Left lung (tissue), 14 donors: ENCODE measurements at places on chromosomes 4 and X. TPM values are rescaled to one million over a fixed set of nuclear protein-coding genes. Genes with fewer than 3 reads are reported as not detected.

- no peak overlapping the region for H3K4me3 ChIP-seq
- H3K4me1 ChIP-seq = peaks cover 20% of the 10 kb centered on the region
These were observed 88.2 kb upstream of the TNIP3 start for GRCh38 chr4:121252224-121252806.

GRCh38 chrX:136497556-136498052 is at the start of gene HTATSF1:
Gene HTATSF1 (plus strand): TSS chrX:136497592. CDS start chrX:136497685, 93 bp downstream.
- H3K27ac ChIP-seq = peak within 1 kb of the TSS; percentile 93
- H3K4me3 ChIP-seq = peak within 1 kb of the TSS; percentile 63
- no peaks in the 10 kb centered on the region for H3K36me3 ChIP-seq
- no peak for DNase-seq
- no peaks in the 10 kb centered on the region for H3K4me1 ChIP-seq

DNA sequence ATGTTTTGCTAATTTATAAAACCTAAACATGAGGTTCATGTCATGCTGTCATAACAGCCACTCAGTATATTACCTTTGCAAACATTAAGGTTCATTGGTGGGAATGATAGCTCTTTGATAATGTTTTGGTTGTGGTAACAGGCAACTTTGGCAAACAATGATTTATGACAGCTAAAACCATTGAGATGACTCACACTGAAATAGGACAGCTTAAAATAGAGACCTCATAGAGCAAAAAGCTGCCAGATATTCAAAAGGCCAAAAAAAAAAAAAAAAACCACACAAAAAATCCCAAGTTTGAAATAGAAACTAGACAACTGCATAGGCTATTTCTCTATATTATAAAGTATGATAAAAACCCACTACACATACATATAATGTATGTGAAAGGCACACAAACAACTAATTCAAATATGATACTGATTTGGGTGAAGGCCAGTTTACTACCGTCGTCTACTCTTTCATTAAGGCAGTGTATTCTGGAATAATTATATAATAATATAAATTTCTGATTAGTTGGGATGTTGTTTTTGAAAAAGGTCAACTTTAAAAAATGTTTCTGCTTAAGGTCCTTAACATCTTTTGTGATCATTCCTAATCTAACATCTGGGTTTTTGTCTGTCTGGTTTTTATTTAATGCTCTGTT is 646.0 kb upstream of the PITX2 start:
- H3K36me3 ChIP-seq = no peaks in the 10 kb centered on the region
- H3K27me3 ChIP-seq = no peaks in the 10 kb centered on the region
- H3K4me1 ChIP-seq = no peaks in the 10 kb centered on the region
- no peak for DNase-seq
- H3K27ac ChIP-seq = no peak overlapping the region
- H3K4me3 ChIP-seq = no peak overlapping the region

The ZMAT1 gene
- polyA plus RNA-seq = 29.4 TPM

DNA sequence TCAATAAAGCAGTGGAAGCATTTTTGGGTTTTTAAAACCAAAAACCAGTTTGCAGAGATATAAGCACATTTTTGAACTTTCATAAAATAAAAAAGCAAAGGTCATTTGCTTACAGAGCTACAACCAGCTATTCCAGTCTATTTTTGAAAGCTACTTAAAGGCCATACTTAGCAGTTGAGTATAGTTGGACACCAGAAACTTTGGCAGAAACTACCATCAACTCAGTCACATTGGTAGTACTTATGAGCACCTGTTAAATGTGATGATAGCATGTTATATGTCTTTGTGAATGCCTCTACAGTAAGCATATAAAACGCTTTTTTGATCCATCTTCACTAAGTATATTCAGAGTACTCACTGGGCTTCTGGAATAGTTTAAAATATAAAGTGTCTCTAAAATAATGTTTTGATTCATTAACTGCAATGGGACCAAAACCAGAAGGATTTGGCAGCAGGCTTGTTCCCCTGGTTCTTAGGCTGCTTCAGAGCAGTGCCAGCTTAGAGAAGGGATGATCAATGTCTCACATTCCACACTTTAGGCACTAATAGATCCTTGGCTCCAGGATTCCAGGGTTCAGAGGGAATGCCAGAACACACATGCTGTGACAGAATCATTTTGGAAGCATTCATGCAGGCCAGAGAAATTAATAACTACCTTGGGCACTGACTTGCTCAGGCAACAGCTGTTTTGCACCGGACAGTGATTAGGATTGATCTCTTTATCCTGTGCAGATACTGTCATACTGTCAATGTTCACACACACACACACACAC is 103.9 kb downstream of the IQCM start:
- no peaks in the 10 kb centered on the region for H3K4me1 ChIP-seq
- H3K27ac ChIP-seq = no peak overlapping the region
- H3K36me3 ChIP-seq = no peaks in the 10 kb centered on the region
- DNase-seq = no peak
- H3K27me3 ChIP-seq = no peaks in the 10 kb centered on the region

The TMLHE gene
- 25.6 TPM for polyA plus RNA-seq
